ENCODE measurements at places on chromosomes 13 and 19. TPM values are rescaled to one million over a fixed set of nuclear protein-coding genes. Genes with fewer than 3 reads are reported as not detected.

DNA sequence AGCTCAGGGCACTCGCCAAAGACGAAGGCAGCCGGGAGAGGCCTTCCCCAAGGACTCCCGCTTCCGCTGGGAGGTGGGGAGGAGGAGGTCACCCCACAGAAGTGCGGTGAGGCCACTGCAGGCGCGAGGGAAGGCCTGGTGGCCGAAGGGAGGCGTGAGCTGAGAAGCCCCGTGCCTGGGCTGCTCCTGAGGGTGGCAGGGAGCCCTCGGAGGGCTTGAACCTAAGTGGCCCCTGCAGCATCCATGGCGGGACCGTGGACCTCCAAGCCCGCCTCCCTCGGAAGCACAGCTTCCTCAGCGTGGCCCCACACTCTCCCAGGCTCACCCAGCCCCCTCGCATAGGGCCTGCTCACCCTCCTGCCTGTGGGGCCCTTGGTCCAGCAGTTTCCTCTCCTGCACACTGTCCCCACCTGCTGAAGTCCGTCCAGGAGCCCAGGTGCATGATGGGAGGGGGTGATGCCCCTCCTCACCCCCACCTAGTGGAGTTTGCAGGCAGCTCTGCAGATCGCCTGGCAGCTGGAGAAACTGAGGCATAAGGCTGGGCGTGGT lies 25.9 kb downstream of the EFNA2 start:
- no peak overlapping the region for H3K27ac ChIP-seq
- no peak overlapping the region for H3K4me3 ChIP-seq
- H3K27me3 ChIP-seq, result peaks cover 24% of the 10 kb centered on the region
- H3K36me3 ChIP-seq, result no peaks in the 10 kb centered on the region

Gene CACTIN
- total RNA-seq, result 34.4 TPM

GRCh38 chr13:37049810-37050209 lies 9.7 kb downstream of the SUPT20H start:
- peaks cover 30% of the 10 kb centered on the region for H3K4me1 ChIP-seq
- no peak for DNase-seq
- no peaks in the 10 kb centered on the region for H3K27me3 ChIP-seq
- H3K4me3 ChIP-seq, result no peak overlapping the region
- H3K36me3 ChIP-seq, result peaks cover 38% of the 10 kb centered on the region

Gene NFIX
- 6.3 TPM for total RNA-seq
